Activated CD8-positive, alpha-beta memory T cell treated with anti-CD3 and anti-CD28 coated beads for 48 hours (primary cell): ENCODE measurements at places on chromosomes 2 and 18.

DNA sequence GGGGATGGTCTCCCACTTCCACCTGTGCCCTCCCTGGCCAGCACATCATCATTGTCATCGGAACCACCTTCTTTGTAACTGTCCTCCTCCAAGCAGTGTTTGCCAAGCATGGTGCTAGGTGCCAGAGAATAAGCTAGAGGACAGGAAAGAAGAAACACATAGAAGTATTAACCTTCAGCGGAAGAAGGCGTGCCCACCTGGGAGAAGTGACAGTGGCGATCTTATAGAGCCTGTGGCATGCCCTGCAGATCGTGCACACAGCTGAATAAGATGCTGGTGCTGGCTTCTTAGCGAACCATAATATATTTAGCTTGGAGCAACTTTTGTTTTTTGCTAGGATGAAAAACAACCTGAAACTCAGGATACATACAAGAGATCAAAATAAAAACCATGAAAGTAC lies 148.0 kb downstream of the FAM210A start:
- no peak for DNase-seq

DNA sequence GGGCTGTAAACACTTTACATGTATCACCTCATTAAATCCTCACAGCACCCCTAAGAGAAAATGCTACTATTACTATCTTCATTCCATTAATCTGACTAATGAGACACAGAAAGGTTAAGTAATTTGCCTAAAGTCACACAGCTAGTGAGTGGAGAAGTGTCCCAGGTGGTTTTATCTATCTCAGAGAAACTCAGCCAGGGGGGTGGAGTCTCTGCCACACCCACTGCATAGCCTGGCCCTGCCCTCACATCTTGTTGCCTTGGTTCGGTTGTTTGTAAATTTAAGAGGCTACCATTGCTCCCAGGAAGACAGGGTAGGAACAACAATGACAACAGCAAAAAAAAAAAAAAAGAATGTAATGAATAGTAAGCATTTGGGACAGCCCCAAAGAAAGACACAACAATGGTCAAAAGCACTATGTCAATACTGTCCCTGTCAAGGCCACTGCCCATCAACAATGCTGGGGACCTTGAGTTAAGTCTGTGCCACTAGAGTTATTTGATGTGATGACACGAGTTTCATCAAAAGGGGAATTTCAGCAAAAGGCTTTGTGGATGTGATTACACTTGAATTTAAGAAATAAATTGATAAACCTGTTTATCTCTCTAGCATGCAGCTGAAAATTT lies 17.5 kb downstream of the CYRIA start:
- no peak for DNase-seq

GRCh38 chr2:233035426-233036161 lies 3.1 kb downstream of the NEU2 start:
- no peak for DNase-seq

DNA sequence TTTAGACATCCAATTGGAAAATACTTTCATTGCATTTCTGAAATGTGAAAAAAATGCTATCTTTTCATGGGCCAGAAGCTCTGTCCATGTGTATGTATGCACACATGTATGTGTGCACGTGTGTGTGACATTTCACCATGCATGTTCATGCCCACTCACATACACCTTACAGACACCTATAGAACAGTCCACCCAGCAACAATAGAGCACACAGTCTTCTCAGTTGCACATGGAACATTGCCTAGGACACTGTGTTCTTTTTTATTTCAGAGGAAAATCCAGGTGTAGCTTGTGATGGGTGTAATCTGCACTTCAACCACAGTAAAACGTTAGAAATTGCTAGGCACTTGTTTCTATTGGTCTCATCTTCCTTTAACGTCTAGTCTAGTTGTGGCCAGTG lies 114.8 kb upstream of the RGPD4 start:
- DNase-seq = no peak

DNA sequence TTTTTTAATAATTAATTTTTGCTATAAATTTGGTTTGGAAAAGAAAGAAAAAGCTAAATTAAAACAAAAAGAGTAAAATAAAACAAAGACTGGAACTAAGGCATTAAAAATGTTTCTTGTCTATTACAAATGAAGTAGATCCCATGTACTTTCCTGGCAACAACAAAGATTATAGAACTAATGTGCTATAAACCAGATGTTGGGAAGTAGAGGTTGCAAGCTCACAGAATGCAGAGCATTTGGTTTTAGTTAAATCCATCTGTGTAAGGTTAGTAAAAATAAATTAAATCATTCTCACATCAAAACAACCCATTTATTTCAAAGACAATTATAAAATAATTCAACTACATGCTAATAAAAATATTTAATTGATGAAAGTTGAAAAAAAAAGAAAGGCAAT lies 157.2 kb upstream of the ZC3H15 start:
- DNase-seq = no peak
